Fibroblast of mammary gland (primary cell): ENCODE measurements at places on chromosomes 6 and 20.

GRCh38 chr6:39199231-39199940 is 29.9 kb downstream of the KCNK5 start:
- no peak for DNase-seq

DNA sequence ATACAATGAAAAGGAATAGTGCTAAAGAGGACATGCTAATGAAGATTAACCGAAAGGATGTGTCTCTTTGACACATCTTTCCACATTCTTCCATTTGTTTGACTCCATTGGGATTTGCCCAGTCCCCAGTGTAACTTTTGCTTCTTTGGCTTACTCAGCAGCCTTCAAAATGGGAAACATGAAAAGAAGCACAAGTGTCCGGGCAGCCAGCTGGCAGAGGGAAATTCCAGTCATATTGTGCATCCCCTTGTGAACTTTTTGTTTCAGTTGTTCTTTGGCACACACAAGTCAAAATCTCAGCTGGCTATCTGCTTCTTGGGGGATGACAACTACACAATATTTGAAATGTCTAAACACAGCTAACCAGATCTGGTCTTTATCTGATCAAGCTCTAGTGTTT is 157.4 kb downstream of the OGFRL1 start:
- no peak for DNase-seq

DNA sequence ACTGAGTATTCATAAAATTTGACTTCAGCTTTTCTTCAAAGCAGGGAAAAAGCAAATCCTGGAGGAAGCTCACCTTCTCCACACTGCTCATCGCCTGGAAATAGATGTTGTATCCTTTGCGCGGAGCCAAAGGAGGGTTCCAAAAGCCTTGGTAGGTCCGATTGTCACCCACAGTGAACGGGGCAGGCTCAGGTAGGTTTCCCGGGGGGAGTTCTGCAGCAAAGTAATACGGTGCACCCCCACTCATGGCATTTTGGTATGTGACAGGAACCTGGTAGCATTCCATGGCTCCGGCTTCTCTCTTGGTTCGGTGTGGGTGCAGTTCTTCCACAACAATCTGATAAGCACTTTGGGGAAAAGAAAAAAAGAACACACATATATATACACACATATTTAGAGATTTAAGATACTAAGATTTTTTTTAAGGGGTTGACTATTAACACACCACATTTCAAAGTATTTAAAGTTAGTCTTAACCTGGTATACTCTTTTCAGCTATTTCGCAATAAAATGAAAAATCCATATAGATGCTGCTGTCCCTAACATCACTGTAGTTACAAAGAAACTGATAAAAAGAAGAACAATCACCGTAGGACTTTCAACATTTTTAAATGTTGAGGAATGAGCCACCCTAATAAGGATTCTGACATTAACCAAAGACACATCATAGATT is 166.7 kb upstream of the THEMIS start:
- no peak for DNase-seq

DNA sequence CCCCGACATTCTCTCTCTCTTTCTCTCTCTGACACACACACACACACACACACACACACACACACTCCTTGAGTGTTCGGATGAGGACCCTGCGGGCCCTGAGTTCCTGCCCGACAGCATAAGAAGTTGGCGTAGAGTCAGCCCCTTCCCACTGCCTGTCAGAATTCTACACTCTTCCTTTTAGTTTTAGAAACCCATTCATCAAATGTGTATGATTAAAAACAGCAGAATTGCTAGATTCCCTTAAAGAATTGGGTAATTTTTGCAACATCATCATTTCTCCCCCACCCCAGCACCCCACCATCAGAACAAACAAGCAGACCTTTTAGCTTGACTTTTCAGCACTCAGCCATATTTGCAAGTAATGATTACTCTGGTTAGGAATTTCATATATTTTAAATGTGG is 322.8 kb downstream of the FARS2 start:
- DNase-seq = peak; percentile 73

DNA sequence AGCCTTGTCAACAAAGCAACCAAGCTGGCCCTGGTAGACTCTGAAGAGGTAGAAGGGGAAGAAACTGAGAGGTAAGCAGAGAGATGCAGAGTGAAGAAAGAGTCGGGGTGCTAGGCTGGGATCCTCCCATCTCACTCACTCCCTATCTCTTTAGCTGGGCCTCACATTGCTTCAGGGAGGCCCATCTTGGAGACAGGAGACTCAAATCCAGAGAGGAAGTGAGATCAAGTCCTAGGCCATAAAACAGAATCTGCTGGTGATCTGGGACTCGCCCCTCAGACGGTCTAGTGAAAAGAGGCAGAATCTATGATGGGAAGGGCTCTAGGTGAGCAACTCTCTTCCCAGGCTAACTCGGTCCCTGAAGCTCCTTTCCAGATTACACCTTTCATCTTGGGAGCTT is 659 bp upstream of the GUCA1B start:
- DNase-seq = no peak

DNA sequence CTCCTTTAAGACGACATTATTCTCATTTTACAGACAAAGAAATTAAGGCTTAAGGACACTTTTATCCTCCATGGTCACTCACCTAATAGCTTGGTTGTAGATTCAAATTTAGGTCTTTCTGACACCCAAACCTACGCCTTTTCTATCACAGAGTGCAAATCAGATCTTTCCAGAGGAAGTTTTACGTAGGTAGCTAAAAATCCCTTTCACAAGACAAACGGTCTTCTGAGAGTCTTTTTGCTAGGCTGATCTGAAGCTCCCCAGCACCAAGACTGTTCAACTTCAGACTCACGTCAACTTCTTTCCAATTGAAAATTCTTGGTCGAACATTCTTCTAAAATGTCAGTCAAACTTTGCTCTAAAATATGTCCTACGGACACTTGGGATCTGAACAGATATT is 46.5 kb downstream of the BLOC1S5 start:
- no peak for DNase-seq
